ENCODE measurements at places on chromosomes 3 and 15.

DNA sequence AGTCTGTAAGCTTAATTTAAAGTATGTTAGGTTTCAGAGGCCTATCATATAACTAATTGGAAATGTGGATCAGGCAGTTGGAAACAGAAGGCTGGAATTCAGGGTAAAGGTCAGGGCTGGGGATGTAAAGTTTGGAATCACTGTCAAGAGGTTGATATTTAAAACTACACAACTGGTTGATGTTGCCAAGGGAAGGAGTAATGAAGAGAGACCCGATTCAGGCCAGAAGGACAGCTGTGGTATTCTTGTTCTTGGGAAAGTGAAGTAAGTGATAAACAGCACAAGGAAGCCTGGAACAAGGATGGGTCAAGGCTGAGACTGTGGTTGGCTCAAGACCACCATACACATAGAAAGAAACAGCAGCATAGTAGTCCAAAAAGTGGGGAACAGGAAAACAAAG, 654.2 kb downstream of the NTRK3 start:
- DNase-seq = no peak

DNA sequence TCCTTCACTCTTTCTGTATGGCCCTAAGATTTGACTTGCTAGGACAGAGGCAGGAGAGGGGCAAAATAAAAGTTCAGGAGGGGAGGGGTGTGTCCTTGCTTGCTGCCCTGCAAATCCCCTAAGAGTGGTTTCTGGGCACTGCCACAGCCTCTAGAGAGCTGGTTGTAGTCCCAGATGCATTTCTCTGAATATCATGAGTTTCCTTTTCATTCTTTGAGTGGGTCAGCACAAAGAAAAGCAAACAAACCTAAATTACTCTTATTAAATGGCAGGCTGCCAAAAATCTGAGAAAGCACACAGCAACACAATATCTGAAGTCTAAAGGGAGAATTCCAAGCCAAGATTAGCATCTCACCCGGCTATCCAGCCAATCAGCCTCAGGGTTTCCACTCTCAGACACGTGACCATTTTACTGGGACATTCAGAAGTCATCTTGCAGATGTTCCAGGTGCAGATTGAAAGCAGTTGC, 919.3 kb downstream of the TUSC7 start:
- DNase-seq = no peak

GRCh38 chr3:127394984-127395662, 107.3 kb upstream of the PRR20G start:
- DNase-seq = no peak

DNA sequence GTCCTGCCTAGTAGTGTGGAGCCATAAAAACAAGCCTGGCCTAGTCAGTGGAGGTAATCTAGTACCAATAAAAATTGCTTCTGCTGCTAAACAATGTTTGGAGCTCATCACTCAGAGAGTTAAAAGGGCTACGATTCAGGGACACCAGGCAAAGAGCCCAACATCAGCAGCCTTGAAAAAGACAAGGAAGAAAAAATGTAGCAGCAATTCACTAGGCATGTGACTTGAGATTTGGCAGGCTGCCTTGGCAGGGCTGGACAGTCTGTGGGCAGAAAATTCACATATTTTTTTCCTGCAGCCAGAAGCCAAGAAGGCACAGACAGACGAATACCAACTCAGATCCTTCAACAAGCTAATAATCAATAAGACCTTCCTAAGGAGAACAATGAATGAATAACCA, 47.2 kb downstream of the IGSF11 start:
- no peak for DNase-seq

GRCh38 chr3:64856106-64856505, 168.3 kb upstream of the ADAMTS9 start:
- no peak for DNase-seq

DNA sequence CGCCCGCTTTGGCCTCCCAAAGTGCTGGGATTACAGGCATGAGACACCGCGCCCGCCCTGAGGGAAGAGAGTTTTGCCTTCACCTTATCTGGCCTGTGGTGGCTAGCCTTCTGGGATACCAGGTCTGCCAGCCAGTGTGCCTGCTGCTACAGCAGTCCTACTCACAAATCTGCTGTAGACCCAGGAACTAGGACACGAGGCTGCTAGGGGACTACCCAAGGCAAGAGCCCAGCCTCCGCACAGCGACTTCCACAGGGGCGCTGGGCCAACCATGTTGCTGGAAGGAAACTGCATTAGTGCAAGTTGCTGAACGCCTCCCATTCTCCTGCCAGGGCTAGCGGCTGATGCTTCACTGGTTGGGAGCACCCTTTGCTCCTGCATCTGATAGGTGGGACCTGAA, 53.7 kb downstream of the DHX30 start:
- no peak for DNase-seq

- no peak for DNase-seq
These were observed 8.5 kb downstream of the ERC2 start for GRCh38 chr3:56459719-56460118.
